ENCODE measurements at places on chromosomes 4 and X.

DNA sequence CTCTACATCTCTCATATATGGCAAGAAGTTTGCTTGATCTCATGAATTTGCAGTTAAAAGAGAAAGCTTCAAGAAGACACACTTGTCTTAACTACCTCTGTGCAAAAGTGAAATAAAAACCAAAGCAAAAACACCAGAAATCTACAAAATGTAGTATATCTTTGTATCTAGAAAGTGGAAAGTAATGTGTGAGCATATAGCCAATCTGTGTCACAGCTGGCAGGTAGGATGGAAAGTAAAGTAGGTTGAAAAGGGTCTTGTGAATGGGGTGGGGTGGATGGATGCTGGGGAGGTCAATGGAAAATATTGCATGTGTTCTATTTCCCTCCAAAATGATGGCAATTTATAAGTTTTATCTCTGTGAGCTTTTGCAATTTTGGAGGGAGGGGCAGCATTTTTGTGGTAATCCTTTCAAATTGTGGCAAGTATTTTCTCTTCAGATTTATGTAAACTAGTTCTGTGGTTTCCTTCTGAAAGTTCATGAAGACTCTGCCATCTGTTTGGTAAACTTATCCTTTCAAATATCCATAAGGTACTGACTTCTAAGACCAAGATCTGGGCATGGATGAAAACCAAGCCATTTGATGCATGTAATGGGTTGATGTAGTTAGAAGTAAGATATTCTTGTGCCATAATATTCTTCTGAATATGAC lies 215.9 kb upstream of the GIMD1 start:
- DNase-seq, result peak; percentile 43

DNA sequence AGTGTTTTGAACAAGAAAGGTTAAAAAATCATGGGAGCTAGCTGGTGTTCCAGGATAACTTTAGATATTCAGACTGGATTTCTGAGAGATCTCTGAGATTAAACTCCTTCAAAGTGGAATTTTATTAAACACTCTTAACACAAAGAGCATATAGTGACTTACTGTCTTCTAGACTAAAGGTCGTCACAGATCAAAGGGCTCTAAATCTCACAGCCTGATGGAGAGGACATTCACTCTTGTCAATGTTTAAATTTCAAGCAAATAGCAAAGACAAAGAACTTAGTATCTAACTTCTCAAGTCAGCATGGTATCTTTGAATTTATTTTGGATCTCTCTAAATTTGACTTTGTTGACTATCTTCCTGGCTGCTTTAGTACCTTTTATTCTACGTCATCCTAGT lies 53.7 kb upstream of the NUDT6 start:
- DNase-seq, result no peak

DNA sequence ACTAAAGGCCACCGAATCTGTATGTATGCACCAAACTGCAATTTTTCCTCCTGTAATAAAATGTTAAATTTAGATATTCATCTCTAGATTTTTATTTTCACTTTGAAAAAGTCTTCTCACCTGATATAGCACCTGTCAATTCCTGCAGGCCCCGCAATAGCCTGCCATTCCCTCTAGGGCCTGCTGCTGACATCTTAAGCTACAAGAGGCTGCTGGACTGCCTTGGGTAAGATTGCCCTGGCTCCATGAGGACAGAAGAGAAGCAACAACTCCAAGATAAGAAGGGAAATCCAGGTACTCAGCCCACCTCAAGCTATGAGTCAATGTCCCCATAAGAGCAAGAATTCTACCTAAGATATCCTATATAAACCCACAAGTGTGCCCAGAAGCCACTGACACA lies 230.2 kb upstream of the AGTR2 start:
- DNase-seq, result no peak

- DNase-seq, result no peak
These were observed 130.5 kb upstream of the APOOL start for GRCh38 chrX:84873176-84873575.

DNA sequence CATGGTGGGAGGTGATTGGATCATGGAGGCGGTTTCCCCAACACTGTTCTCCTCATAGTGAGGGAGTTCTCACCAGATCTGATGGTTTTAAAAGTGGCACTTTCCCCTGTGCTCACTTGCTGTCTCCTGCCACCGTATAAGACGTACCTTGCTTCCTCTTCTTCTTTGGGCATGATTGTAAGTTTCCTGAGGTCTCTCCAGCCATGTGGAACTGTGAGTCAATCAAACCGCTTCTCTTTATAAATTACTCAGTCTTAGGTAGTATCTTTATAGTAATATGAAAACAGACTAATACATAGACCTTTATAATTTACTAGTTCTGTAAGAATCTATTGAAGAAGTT lies 82.5 kb upstream of the PITX2 start:
- DNase-seq, result no peak

GRCh38 chrX:148577741-148578140 lies 77.3 kb downstream of the AFF2 start:
- DNase-seq, result no peak

- no peak for DNase-seq
These were observed 126.5 kb upstream of the WDFY3 start for GRCh38 chr4:85092943-85093342.
